ENCODE measurements at places on chromosomes 4 and X.

GRCh38 chr4:71526637-71527406 lies 188.0 kb downstream of the SLC4A4 start:
- DNase-seq, result no peak

DNA sequence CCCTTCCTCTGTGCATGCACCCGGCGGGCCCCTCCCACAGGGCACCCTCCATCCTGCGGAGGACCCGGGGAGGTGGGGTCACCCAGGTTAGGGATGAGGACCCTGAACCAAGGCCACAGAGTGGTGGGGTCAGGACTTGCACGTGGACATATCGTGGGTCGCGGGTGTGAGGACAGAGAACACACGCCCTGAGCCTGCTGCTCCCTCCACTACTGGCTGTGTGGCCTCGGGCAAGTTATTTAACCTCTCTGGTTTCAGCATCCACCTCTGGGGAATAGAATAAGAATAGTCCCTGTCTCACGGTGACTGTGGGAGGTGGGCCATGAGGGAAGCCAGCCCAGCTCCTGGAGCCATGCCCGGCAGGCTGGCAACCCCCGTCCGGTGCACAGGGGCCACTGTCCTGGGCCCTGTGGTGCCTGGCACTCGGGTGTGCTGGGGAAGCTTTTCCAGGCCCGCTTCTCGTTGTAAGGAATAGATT lies 5.1 kb downstream of the PSAPL1 start:
- DNase-seq, result no peak

- DNase-seq, result no peak
These were observed 278.8 kb downstream of the CFAP299 start for GRCh38 chr4:80614319-80614718.

GRCh38 chr4:5776510-5776909 lies 65.5 kb downstream of the EVC start:
- no peak for DNase-seq

DNA sequence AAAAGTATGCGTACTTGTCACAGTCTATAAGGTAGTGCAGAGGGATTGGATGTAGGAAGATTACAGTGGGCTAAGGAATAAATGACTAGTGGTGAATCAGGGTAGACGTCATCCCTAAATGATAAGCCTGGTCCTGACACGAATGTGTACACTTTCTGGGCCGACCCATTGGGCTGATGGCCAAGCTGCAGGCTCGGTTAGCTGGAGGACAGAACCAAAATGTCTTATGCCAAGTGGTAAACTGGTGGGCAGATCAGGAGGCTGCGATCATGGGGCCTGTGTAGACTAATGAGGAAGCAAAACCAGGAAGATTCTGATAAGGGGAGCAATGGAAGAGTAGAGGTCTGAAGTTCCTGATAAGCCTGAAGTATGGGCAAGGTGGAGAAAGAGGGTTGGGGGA lies 272.8 kb upstream of the GATB start:
- DNase-seq, result no peak

Data from CD4-positive, alpha-beta T cell treated with Interleukin-6 at 100 ng/mL for 8 hours (primary cell).